Effector memory CD8-positive, alpha-beta T cell (primary cell): ENCODE measurements at places on chromosomes 4 and X.
A peak's percentile ranks its signal among the peaks of the same experiment; 100 is the strongest.

DNA sequence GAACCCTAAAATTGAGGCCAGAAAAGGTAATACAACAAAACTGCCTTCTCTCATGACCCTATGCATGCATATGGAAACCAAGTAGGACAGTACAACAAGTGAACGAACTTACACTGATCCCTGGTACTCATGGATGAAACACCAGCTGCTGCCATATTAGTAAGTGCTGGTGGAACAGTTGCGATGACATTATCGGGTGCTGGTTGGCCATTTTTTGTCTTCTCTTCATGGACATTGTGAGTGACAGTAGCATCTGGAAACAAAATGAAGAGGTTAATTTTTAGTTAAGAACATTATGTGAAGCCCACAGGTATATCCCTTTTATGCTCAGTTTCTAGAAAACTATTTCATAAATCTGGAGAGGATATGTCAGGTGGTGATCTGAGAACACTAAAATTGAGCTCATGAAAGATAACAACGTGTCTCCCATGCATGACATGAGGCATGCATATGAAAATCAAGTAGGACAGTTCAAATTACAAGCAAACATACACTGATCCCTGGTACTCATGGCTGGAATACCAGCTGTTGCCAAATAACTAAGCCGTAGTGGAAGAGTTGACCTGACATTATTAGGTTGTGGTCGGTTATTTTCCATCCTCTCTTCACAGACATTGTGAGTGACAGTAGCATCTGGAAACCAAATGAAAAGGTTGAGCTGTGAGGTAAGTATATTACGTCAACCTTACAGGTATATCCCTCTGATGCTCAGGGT lies 74.2 kb upstream of the CT45A1 start:
- no peaks in the 10 kb centered on the region for H3K36me3 ChIP-seq
- no peak overlapping the region for H3K4me3 ChIP-seq
- H3K27ac ChIP-seq: no peak overlapping the region
- no peak for DNase-seq
- peaks cover 9% of the 10 kb centered on the region for H3K27me3 ChIP-seq

DNA sequence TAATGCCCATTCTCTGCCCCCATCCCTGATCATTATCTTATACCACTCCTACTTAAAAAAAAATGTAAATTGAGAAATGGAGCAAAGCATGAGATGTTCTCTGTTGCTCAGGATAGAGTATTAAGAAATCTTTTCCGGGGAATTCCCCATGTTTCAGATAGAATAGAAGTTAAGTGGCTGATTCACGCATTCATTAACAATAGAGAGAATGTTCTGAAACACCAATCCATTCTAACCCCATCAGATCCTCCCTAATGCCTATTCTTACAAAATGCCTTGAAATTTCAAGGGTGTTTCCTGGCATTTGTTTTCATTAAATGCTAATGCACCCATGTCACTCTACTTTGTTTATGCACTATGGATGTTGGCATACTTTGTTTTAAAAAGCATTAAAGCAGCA lies 101.1 kb downstream of the AREG start:
- H3K4me3 ChIP-seq: no peak overlapping the region
- H3K27ac ChIP-seq: no peak overlapping the region
- DNase-seq: no peak
- H3K27me3 ChIP-seq: peaks cover 6% of the 10 kb centered on the region
- H3K36me3 ChIP-seq: peaks cover 3% of the 10 kb centered on the region

DNA sequence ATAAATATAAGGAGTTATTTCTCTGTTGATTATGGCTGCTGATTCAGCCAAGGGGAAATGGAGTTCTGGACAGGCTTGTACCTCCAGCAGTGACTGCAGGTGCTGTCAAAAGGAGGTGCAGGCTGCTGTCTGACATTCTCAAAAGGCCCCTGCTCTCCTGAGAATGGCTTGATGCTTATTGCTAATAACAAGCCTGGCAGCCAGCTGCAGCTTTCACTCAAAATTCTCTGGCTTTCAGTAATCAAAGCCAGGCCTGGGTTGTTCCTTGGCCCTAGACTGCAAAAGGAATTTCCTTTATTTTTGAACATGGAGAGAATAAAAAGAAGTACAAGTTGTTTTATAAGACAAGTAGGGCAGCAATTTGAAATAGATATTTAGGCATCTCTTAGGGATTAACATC lies 575.9 kb downstream of the MID1IP1 start:
- H3K36me3 ChIP-seq: no peaks in the 10 kb centered on the region
- DNase-seq: no peak
- no peak overlapping the region for H3K4me3 ChIP-seq
- H3K4me1 ChIP-seq: no peaks in the 10 kb centered on the region
- H3K27me3 ChIP-seq: peaks cover 9% of the 10 kb centered on the region
- H3K27ac ChIP-seq: no peak overlapping the region

DNA sequence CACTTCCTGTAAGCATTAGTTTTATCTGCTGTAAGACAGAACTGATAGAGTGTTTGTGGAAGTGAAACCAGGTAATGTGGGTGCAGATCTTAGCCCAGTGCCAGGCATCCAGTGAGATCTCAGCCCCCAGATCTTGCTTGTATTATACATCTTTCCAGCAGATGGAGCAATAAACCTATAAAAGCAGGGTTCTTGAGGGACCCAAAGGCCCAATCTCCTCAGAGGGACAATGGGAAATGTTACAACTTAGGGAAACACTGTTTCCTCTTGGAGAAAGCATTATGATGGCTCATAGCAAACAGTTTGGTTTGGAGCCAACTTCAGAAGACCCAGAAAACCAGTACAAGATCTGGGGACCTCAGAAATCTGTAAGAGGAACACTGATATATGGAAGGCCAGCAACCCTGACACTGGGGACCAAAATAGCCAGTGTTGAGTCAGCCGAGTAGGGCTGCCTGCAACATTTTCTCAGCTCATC lies 206.3 kb downstream of the SLC7A11 start:
- no peaks in the 10 kb centered on the region for H3K36me3 ChIP-seq
- H3K4me1 ChIP-seq: no peaks in the 10 kb centered on the region
- DNase-seq: no peak
- H3K27ac ChIP-seq: no peak overlapping the region
- no peaks in the 10 kb centered on the region for H3K27me3 ChIP-seq

DNA sequence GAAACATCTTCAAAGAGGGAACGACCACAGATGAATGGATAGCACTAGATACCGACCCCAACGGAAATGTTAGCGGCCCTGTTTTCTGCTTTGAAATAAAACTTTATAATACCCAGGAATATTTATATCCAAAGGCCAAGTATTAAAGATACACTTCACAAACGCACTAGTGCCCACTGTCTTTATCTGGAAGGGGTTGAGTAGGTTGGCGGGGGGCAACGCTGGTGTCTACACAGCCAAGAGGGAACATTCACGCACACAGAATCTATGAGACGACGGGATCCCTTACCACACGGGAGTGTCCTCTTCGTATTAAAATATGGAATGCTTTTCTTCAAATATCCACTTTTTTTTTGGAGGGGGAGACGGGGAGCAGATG lies 3.3 kb downstream of the HAND2 start:
- H3K27ac ChIP-seq: no peak overlapping the region
- peaks cover 29% of the 10 kb centered on the region for H3K4me1 ChIP-seq
- peaks cover 45% of the 10 kb centered on the region for H3K36me3 ChIP-seq
- H3K27me3 ChIP-seq: peaks cover 97% of the 10 kb centered on the region
- DNase-seq: no peak

DNA sequence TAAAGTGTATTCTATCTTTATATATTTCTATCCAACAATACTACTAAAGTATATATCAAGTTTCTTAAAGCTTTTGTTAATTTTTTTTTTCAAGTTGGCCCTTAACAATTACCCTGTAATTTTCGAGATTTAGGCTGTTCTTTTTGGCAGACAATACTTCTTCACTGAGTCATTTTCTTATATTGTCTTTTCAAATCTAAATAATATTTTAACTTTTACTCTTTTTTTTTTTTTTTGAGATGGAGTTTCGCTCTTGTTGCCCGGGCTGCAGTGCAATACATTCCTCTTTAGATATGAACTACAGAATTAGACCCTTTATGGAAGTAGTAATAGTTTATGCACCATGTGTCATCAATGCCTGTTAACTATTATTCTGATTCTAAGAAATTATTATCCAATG lies 120.7 kb downstream of the GLRA3 start:
- H3K36me3 ChIP-seq: no peaks in the 10 kb centered on the region
- no peak overlapping the region for H3K27ac ChIP-seq
- H3K27me3 ChIP-seq: peaks cover 7% of the 10 kb centered on the region
- no peak overlapping the region for H3K4me3 ChIP-seq
- no peaks in the 10 kb centered on the region for H3K4me1 ChIP-seq
- DNase-seq: no peak

- H3K27me3 ChIP-seq: no peaks in the 10 kb centered on the region
- no peak for DNase-seq
- H3K4me1 ChIP-seq: no peaks in the 10 kb centered on the region
- no peak overlapping the region for H3K27ac ChIP-seq
Observed at GRCh38 chr4:74623041-74623440, 171.3 kb downstream of the BTC start.

DNA sequence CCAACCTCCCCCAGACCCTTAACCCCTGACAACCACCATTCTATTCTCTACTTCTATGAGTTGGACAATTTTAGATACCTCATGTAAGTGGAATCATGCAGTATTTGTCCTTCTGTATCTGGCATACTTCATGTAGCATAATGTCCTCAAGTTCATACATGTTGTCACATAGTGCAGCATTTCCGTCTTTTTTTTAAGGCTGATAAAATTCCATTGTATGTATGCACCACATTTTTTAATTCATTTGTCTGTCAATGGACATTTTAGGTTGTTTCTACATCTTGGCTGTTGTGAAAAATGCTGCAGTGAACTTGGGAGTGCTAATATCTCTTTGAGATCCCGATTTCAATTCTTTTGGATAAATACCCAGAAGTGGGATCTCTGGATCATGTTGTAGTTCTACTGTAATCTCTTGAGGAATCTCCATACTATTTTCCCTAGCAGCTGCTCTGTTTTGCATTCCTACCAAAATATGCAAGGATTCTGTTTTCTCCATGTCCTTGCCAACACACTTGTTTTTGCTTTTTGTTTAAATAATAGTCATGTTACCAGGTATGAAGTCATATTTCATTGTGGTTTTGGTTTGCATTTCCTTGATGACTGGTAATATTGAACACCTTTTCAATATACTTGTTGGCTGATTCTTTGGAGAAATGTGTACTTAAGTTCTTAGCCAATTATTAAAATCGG lies 48.8 kb upstream of the ADAD1 start:
- H3K27me3 ChIP-seq: no peaks in the 10 kb centered on the region
- H3K27ac ChIP-seq: no peak overlapping the region
- DNase-seq: no peak
- H3K36me3 ChIP-seq: peaks cover 40% of the 10 kb centered on the region
- no peak overlapping the region for H3K4me3 ChIP-seq

- peaks cover 5% of the 10 kb centered on the region for H3K36me3 ChIP-seq
- peaks cover 22% of the 10 kb centered on the region for H3K4me1 ChIP-seq
- DNase-seq: no peak
- H3K4me3 ChIP-seq: no peak overlapping the region
- H3K27me3 ChIP-seq: no peaks in the 10 kb centered on the region
Observed at GRCh38 chr4:77003400-77003799, 53.8 kb downstream of the SEPTIN11 start.

DNA sequence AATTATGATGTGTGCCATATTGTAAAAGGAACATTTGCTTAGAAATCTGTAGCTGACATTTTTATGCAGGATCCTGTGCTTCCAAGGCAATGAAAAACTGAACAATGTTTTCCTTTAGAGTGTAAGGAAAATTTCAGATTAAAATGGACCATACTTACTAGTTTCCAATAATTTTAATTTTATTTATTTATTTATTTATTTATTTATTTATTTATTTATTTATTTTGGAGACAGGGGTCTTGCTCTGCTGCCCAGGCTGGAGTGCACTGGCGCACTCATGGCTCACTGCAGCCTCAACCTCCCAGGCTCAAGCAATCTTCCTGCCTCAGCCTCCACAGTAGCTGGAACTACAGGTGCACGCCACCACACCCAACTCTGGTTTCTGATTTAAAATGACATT lies 369.8 kb upstream of the HAND2 start:
- H3K4me1 ChIP-seq: no peaks in the 10 kb centered on the region
- H3K36me3 ChIP-seq: no peaks in the 10 kb centered on the region
- H3K4me3 ChIP-seq: no peak overlapping the region
- DNase-seq: no peak

- no peaks in the 10 kb centered on the region for H3K4me1 ChIP-seq
- no peak overlapping the region for H3K27ac ChIP-seq
- no peaks in the 10 kb centered on the region for H3K36me3 ChIP-seq
- DNase-seq: no peak
- no peak overlapping the region for H3K4me3 ChIP-seq
- peaks cover 21% of the 10 kb centered on the region for H3K27me3 ChIP-seq
Observed at GRCh38 chr4:25060241-25060962, 29.7 kb upstream of the LGI2 start.

GRCh38 chr4:105387466-105387865 lies 86.4 kb downstream of the PPA2 start:
- H3K4me3 ChIP-seq: no peak overlapping the region
- H3K27ac ChIP-seq: no peak overlapping the region
- H3K4me1 ChIP-seq: no peaks in the 10 kb centered on the region
- H3K36me3 ChIP-seq: peaks cover 14% of the 10 kb centered on the region
- H3K27me3 ChIP-seq: no peaks in the 10 kb centered on the region

GRCh38 chrX:5650904-5651303 lies 577.8 kb downstream of the NLGN4X start:
- no peaks in the 10 kb centered on the region for H3K36me3 ChIP-seq
- no peaks in the 10 kb centered on the region for H3K4me1 ChIP-seq
- no peaks in the 10 kb centered on the region for H3K27me3 ChIP-seq
- DNase-seq: no peak
- H3K4me3 ChIP-seq: no peak overlapping the region

DNA sequence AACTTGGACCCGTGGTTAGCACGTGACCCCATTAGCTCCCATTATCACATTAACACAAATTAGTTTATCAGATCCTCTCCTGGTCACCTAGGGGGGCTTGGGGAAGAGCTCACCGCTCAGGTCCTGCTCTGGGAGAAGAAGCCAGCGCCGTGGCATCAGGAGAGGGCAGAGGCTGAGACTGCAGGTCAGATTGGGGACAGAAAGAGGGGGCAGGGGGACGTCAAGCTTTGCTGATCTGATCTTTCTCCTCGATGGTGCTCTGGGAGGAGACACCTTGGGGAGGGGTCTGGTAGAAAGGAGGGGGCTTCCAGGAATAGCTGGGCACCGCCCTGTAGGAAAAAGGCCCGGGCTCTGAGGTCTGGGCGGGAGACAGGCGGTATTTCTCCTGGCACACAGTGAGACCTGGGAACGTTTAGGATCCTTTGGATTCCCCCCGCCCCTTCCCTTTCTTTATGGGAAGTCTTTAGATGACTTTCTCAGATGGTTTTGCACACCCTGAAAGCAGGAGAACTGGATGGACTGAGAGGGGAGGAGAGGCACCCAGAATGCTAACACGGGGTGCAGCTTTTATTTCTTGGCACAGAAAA lies 9.1 kb upstream of the ELF4 start:
- H3K27me3 ChIP-seq: no peaks in the 10 kb centered on the region
- DNase-seq: no peak
- H3K4me1 ChIP-seq: peaks cover 10% of the 10 kb centered on the region
- H3K36me3 ChIP-seq: peaks cover 4% of the 10 kb centered on the region
- peak overlapping the region; percentile 86 for H3K27ac ChIP-seq
- H3K4me3 ChIP-seq: peak overlapping the region; percentile 75
